Left ventricle myocardium superior (tissue), 1 donor: ENCODE measurements at places on chromosomes 7 and 10.
A peak's percentile ranks its signal among the peaks of the same experiment; 100 is the strongest.

- DNase-seq = no peak
These were observed 1223.8 kb downstream of the NXPH1 start for GRCh38 chr7:9657257-9657656.

DNA sequence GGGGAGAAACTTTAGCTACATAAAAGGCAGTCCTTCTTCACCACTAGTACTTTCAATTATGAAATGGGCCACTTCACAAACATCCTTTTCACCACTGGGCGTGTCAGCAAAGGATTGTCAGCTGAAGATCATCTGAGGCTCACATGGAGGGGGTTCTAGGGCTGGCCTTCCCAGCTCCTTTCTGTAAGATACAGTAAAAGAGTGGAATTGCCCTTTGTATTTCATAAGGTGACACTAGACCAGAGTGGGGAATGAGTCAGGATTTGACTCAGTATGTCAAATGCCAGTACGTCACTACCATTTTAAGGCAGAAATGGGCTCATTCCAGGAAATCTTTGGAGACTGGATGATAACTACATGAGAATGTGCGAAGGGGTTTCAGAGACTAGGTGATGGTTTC is 21.2 kb upstream of the BLOC1S2 start:
- DNase-seq = no peak

DNA sequence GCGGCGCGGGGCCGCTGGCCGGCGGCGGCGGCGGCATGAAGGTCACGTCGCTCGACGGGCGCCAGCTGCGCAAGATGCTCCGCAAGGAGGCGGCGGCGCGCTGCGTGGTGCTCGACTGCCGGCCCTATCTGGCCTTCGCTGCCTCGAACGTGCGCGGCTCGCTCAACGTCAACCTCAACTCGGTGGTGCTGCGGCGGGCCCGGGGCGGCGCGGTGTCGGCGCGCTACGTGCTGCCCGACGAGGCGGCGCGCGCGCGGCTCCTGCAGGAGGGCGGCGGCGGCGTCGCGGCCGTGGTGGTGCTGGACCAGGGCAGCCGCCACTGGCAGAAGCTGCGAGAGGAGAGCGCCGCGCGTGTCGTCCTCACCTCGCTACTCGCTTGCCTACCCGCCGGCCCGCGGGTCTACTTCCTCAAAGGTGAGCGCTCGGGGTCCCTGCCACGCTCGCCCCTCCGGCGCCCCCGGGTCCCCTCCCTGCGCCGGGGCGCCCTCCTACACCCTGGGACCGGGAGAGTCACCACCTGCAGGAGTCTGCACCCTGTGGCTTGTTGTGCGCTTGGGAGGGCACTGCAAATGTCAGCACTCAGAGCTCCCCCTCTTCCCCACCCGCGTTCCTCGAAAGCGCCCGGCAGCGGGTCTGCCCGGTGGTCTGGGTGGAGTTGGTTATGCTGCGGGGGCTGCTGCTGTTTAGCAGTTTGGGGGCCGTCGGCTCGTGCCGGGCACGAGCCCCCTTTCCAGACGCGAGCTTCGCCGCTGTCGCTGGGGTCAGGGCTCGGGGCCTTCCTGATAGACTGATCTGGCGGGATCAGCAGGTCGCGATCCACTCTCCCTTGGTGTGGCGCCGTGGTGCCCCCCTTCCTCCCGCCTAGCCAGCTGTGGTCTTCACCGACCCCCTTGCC is 627 bp downstream of the DUSP5 start:
- peak; percentile 78 for DNase-seq

DNA sequence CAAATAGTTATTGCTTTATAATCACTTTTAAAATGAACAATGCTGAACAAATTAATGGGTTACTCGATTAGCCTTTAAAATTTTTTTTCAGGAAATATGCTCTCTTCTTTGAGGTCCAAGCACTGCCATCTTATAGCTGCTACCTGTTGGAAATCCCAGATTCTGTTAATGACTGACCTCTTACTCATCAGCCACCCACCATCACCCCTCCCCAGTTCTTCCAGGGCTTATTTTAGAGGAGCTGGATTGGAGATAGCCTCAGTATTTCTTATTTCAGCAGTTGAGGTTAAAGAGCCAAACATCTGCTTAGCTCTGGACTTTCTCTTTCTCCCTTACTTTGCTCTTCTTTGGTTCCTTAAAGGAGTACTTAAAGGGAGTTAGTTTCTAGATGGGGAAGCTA is 420.0 kb downstream of the EXOC4 start:
- DNase-seq = no peak

- no peak for DNase-seq
These were observed 156.7 kb downstream of the BTAF1 start for GRCh38 chr10:92080244-92080643.
